Ascending aorta (tissue), 2 donors: ENCODE measurements at places on chromosomes 4 and X. TPM values are rescaled to one million over a fixed set of nuclear protein-coding genes. Genes with fewer than 3 reads are reported as not detected.

Gene TREX2
- 0.21 TPM for total RNA-seq

Gene ADGRG4
- 0.75 TPM for total RNA-seq

Gene NALF2
- total RNA-seq: 0.43 TPM

Gene PCDH18
- total RNA-seq: 31.6 TPM

DNA sequence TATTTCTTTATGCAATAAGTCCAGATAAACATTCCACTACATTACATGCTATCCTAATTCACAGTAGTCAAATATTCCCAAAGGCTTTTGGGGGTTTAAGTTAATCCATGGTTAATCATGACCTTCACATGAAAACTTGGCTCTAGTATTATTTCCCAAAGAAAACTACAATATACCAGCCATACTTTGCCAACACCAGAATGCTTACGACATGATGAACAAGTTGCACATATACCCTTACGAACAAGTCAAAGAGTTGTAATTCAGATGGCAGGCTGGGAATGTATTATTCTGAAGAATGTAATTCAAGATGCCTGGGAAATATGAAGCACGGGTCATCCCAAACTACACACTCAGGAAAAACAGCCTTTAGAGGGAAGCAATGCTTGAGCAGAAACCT, 499.6 kb downstream of the PPARGC1A start:
- no peaks in the 10 kb centered on the region for H3K27me3 ChIP-seq
- no peak overlapping the region for H3K4me3 ChIP-seq
- no peak overlapping the region for H3K27ac ChIP-seq
- no peaks in the 10 kb centered on the region for H3K36me3 ChIP-seq

GRCh38 chr4:100742045-100742444, 224.2 kb upstream of the EMCN start:
- DNase-seq: no peak
- H3K4me3 ChIP-seq: no peak overlapping the region
- H3K36me3 ChIP-seq: no peaks in the 10 kb centered on the region
- no peak overlapping the region for H3K27ac ChIP-seq
- H3K4me1 ChIP-seq: no peaks in the 10 kb centered on the region
- H3K27me3 ChIP-seq: no peaks in the 10 kb centered on the region

DNA sequence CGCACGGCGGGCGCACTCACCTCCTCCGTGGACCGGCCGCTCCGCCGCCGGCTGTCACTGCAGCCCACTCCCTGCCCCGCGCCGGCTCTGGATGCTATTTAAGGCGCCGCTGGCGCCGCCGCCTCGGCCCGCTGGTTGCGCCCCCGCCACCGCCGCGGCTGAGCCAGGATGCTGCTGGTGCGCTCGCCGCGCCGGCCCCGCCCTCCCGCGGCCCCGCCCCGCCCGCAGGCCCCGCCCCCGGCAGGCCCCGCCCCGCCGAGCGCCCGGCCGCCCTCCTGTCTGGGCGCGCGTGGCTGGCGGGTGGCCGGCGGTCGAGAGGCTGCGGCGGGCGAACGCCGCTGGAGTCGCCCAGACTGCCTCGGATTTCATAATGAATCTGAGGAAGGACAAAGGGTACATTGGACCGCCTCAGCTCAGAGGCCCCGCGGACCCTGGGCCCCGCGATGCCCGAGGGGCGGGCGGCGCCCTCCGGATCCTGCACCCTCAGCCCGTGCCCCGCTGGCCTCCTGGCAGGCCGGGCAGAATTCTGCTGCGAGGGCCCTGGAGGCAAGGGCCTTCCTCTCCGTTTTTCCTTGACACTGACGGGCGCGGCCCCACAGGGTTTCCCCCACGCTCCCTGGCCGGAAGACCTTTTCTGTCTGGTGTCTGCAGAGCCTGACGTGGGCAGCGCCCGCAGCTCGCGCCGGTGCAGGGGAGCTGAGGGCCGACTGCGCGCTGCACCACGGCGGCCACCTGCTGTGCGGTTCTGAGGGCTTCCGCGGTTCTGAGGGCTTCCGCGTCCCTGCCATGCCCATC, at the start of gene ACSL1:
TSS of gene ACSL1 (minus strand) at position 73 of the 795 bp plus-strand sequence. CDS start 22,454 bp downstream, outside the sequence.
- DNase-seq: peak; percentile 93
- peak within 1 kb of the TSS; percentile 85 for H3K27ac ChIP-seq
- H3K27me3 ChIP-seq: no peaks in the 10 kb centered on the region

DNA sequence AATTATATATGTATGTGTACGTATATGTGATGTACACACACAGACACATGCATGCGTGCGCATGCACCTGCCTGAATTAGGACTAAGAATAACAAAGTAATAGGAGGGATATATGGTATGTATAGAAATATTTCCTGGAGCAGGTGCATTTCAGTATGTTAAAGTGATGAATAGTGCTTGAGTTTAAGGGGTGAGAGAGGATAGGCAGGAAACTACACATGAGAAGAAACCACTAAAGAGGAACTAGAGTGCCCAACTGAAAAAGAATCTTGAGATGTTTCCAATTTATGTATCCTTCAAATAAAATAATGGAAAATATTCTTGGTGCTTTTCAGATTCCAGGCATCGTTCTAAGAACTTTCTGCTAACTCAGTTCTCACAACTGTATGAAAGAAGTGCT, 52.6 kb upstream of the UNC5C start:
- no peak for DNase-seq
- no peaks in the 10 kb centered on the region for H3K4me1 ChIP-seq
- H3K27me3 ChIP-seq: no peaks in the 10 kb centered on the region
- H3K27ac ChIP-seq: no peak overlapping the region

- H3K27ac ChIP-seq: peak overlapping the region; percentile 78
- no peaks in the 10 kb centered on the region for H3K4me1 ChIP-seq
- H3K27me3 ChIP-seq: no peaks in the 10 kb centered on the region
- no peak for DNase-seq
- H3K4me3 ChIP-seq: no peak overlapping the region
Measured at GRCh38 chr4:163071308-163071707, 95.4 kb downstream of the NAF1 start.
